ENCODE measurements at places on chromosomes 4 and X.

DNA sequence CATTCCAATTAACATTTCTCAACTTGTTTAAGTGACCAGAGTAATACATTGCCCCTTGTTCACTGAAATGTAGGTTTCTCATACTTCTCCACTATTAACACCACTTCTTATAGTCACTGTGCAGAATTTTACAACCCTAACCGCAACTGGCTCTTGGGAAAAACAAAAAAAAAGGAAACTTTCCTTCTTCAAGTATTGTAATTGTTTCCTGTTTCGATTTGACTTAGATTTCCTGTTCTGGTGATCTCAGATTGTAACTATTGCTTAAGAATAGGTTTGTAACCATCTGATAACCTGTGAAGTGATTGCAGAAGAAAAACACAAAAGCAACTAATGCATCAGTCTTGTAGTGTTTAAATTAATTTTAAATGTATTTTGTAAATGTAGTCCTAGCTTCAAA, 594.7 kb upstream of the GALNT7 start:
- DNase-seq = no peak

DNA sequence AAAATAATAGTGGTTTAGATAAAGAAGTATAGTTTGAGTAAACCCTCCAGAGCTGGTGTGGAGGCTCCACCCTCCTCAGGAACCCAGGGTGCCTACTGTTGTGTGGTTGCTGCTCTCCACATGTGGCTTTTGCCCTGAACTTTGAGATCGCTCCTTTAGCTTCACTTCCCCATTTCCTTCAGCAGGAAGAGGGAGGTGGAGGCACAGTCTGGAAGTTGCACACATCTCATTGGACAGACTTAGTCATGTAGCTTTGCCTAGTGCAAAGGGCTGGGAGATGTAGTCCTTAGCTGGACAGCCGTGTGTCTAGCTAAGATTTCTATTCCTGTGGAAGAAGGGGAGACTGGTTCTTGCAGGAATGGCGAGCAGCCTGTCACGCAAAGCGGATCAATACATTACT, 37.9 kb downstream of the RGS12 start:
- DNase-seq = no peak

- no peak for DNase-seq
Measured at GRCh38 chr4:37241647-37242046, 2.9 kb upstream of the NWD2 start.

- no peak for DNase-seq
Measured at GRCh38 chr4:87950493-87950892, 25.0 kb upstream of the SPP1 start.

Measured in activated CD4-positive, alpha-beta T cell treated with anti-CD3 and anti-CD28 coated beads, Interleukin-2, amount 50 U/mL, for 24 hours (primary cell).